ENCODE measurements at places on chromosomes 12 and 14.

GRCh38 chr12:47813511-47814196 is 6.0 kb downstream of the HDAC7 start:
- peak; percentile 63 for DNase-seq

DNA sequence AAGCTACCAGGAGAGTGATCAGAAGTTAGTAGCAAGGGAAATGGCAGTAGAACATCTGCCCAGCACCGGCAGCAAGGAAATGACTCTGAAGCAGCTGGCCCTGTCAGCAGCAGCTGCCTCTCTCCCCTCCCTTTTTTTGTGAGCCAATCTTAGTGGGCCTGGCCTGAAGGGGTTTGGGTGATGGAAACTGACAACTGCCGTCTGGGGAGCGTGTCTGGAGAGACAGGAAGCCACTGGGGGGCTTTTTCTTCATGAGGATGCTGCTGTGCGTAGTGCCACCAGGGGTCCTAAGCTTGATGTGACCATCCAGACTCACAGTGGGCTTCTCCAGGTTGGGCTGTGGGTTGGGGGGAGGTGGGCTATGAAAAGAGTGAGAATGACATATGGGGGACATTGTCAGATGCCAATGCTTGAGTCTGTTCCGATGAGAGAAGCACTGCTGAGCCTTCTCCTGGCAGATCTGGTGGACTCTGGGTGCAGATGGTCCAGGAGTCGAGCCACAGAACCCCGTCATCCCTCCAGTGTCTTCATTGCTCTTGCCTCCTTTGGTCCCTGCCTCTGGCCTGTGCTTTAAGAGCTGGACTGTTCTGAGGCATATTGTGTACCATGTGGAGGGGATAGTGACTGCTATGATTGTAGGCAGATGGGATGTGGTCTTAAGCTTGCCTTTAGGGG is 87.6 kb upstream of the HIF1A start:
- no peak for DNase-seq

- no peak for DNase-seq
These were observed 116.2 kb downstream of the DENND5B start for GRCh38 chr12:31474751-31475150.

- no peak for DNase-seq
These were observed 2.8 kb downstream of the FOXG1 start for GRCh38 chr14:28769276-28769880.

GRCh38 chr14:26867171-26867757 is 269.4 kb upstream of the NOVA1 start:
- DNase-seq = no peak

GRCh38 chr14:79271122-79271521 is 940.2 kb downstream of the DIO2 start:
- DNase-seq = no peak

GRCh38 chr12:74689929-74690328 is 152.3 kb downstream of the ATXN7L3B start:
- DNase-seq = no peak

DNA sequence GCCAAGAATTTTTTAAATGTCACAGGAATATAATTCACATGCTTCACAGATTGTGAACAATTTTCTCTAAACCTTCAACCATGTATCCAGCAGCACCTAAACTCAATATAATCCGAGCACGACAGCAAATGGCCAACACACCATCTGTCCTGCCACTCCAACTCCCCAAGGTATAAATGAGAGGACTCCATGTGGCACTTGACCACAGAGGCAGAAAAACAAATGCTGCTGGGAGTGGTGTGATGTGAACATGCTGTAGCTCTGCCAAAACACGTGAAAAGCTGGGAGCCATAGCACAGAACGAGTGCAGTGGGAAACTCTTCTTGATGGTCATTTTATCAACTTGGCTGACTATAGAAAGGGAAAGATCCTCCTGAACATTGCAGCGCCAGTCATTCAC is 70.9 kb downstream of the LLPH start:
- no peak for DNase-seq

GRCh38 chr14:104572668-104573067 is 6.9 kb upstream of the C14orf180 start:
- no peak for DNase-seq

GRCh38 chr14:44291366-44291915 is 215.6 kb downstream of the FSCB start:
- DNase-seq = no peak

- no peak for DNase-seq
These were observed 13.5 kb upstream of the KRT8 start for GRCh38 chr12:52918351-52918750.

- no peak for DNase-seq
These were observed 95.5 kb downstream of the ARF6 start for GRCh38 chr14:49988080-49988990.

GRCh38 chr14:99560922-99561683 is 42.9 kb downstream of the CCDC85C start:
- no peak for DNase-seq

GRCh38 chr12:991350-992333 is 619 bp downstream of the ERC1 start:
- no peak for DNase-seq

- no peak for DNase-seq
These were observed 9.4 kb downstream of the AHNAK2 start for GRCh38 chr14:104968541-104969401.

- DNase-seq = peak; percentile 25
These were observed 43.3 kb upstream of the NT5DC3 start for GRCh38 chr12:103884316-103884715.

GRCh38 chr12:52474212-52474611 is 607 bp upstream of the KRT6C start:
- DNase-seq = no peak

GRCh38 chr14:103225062-103225461 is 101.8 kb downstream of the TNFAIP2 start:
- DNase-seq = no peak

GRCh38 chr12:94070520-94070919 is 77.9 kb upstream of the PLXNC1 start:
- DNase-seq = no peak

GRCh38 chr14:89349171-89350008 is 67.6 kb downstream of the FOXN3 start:
- DNase-seq = no peak

DNA sequence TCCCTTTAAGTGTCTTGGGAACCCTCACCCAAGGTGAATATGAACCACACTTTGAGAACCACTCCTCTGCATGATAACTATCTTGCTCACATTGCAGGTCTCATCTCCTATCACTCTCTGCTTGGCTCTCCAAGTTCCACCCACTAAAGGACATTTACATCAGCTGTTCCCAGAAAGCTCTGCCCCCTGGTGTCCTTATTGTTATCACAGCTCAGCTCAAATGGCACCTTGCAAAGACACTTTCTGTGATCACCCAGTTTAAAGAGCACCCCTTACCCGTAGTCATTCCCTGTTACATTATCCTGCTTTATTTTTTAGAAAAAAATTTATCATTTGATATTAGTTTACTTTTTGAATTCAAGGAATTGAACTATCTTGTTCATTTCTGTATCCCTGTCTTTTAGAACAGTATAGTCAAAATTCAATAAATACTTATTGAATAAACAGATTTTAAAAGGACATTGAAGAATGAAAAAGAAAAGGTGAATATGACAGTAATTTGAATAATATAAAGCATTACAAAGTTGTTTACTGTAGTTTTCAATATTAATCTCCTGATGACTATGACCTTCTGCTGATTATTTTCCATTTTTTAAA is 20.5 kb upstream of the GUCY2C start:
- DNase-seq = peak; percentile 21

DNA sequence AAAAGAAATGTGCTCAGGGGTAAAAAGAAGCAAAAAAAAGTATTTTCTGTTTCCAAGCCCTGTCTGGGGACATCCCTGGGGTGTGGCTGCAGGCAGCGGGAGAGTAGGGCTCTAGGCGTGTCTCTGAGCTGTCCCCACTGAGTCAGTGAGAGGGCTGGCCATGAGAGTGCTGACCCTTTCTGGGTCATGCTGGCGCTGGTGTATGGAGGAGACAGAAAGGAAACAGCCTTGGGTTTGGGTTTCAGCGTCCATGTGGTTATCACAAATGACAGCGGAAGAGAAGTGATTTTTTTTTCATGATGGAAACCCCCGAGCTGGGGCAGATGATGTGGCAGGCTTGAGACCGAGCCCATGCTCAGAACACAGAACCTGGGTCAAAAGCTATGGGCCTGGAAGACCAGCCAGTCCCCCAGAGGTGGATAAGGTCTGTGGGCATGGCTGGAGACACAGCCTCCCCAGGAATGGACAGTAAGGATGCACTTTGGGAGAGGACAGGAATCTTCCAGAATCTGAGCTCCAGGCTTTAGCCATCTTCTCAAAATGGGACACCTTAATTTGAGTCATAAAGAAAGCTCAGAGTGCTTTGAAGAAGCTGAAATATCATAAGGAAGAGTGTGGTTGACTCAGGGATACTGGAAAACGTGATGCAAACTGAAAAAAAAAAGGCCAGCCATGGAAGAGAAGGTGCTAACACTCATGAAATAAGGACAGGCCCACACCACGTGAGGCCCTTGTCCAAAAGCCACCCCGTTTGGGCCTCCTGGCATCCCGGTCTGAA is 36.2 kb downstream of the SYNE3 start:
- no peak for DNase-seq

GRCh38 chr14:45083617-45083975 is 320 bp upstream of the PRPF39 start:
- no peak for DNase-seq
